ENCODE measurements at places on chromosomes 1 and 21.

- DNase-seq, result peak; percentile 44
These were observed 19.3 kb downstream of the SLC19A1 start for GRCh38 chr21:45522986-45523385.

DNA sequence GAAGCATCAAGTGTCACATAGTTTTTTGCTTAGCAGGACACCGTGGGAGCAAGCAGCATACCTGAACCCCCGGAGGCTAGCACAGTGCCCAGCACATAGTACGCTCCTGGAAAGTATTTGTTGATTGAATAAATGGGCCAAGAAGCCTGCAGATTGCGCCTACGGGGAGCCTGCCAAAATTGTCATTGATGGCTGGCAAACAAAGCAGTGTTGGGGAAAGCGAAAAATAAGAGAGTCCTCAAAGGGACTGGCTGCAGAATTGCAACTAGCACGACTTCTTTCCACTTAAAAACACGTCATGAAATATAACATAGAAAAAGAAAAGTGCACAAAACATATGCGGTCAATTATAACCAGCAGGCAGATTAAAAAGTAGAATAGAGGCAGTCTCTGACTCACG, 125.2 kb upstream of the GALNT2 start:
- no peak for DNase-seq

DNA sequence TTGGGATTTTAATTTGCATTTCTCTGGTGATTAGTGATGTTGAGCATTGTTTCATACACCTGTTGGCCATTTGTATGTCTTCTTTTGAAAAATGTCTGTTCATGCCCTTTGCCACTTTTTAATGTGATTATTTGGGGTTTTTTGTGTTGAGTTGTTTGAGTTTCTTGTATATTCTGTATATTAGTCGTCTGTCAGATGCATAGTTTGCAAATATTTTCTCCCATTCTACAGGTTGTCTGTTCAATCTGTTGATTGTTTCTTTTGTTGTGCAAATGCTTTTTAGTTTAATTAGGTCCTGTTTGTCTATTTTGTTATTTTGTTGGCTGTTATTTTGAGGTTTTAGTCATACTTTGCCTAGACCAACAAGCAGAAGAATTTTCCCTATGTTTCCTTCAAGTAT, 164.0 kb upstream of the CXADR start:
- no peak for DNase-seq

GRCh38 chr1:109274533-109275476, 8.1 kb downstream of the PSRC1 start:
- peak; percentile 89 for DNase-seq

- no peak for DNase-seq
These were observed 61.0 kb downstream of the BACE2 start for GRCh38 chr21:41228958-41229357.

- DNase-seq, result no peak
These were observed 150.9 kb downstream of the GRIK3 start for GRCh38 chr1:36883315-36883949.

DNA sequence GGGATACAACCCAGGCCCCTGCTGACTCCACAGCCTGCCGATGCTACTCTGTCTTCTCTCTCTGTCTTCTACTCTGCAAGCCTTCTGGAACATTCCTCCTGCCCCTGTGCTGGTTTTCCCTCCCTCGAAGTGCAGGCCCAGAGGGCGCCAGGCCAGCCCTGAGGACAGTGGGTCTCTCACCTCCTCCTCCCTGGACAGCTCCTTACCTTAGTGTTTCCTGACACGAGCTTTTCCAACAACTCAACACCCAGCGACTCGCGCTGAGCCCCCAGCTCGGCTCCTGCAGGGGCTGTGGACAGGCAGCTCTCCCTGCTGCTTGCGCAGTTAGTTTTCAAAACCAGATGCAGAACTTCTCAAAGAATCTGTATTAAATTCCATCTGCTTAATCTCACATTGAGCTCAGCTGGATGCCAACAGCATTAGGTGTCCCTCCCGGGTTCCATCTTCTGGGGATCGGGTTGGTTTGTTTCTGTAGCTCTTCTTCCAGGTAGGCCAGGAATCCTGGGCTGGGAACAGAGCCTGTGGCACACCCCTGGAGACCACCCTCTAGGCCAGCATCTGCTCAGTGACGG, 54.2 kb downstream of the PTPRU start:
- no peak for DNase-seq

- peak; percentile 91 for DNase-seq
These were observed 11.4 kb downstream of the FAM229A start for GRCh38 chr1:32350785-32351398.

GRCh38 chr1:178417858-178418257, 78.9 kb downstream of the CLEC20A start:
- DNase-seq, result no peak

DNA sequence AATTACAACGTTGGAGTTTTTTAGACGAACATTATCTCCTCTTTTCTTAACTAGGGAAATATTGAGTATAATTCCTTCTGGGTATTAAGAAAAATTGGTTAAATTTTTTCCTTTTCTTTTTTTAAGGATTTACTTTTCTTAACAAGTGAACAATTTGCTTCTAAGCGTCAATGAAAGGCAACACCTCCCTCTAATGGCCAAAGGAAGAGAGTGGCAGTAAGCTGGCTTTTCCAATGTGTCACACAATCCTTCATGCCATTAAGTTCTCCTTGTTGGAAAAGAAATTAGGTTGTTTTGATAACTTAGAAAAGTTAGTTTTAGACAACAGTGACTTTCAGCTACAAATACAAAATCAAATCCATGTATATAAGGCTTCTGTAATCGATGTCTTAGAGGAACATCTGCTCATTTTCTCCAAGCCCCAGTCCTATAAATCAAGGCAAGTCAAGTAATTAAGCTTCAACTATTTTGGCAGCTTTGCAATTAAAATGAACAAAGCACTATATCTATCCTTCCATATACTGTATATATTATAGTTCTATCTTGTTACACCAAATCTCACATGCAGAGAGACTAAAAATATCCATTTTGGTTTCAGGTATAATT, 62.8 kb downstream of the EDEM3 start:
- no peak for DNase-seq

DNA sequence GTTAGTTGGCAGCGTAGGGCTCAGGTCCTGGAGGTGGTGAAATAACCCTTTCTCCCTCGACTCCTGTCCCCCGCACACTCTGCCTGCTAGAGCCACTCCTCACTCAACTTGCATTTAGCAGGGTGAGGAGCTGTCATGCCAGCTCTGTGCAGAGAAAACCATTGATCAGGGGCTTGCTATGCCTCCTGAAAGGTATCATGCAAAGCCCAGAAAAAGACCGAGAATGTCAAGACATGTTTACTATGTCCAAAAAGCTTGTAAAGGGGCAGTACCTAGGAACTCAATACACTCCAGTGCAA, 18.0 kb downstream of the ALDH4A1 start:
- DNase-seq, result no peak

DNA sequence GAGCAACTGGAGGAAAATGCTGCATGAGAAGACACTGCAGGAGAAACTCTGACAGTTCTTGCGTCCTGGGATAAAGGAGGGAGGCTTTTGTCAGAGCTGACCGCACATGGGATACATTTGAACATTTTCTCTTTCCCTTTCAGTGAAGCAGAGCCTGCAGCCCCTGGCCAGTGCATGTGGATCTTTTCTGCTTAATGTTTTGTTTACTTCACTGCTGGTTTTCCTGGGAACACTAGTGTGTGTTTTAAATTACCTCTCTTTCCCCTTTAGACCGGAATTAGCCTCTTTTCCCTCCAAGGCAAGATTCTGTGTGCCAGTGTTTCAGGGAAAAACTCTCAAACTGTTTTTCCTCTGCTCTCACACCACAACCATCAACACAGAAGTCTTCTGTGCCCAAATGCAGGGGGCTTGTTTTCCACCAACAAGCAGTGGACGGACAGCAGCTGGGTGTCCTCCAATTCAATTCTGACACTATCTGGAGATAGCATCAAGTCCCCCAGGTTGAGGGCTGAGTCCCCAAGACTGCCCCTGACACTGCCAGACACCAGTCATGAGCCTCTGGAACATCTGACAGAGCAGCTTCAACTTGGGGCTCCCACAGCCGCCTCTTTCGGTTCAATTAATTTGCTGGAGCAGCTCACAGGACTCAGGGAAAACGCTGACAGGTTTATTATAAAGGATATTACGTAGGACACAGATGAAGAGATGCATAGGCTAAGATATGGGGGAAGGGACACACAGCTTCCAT, 136.2 kb downstream of the RHOU start:
- DNase-seq, result no peak

DNA sequence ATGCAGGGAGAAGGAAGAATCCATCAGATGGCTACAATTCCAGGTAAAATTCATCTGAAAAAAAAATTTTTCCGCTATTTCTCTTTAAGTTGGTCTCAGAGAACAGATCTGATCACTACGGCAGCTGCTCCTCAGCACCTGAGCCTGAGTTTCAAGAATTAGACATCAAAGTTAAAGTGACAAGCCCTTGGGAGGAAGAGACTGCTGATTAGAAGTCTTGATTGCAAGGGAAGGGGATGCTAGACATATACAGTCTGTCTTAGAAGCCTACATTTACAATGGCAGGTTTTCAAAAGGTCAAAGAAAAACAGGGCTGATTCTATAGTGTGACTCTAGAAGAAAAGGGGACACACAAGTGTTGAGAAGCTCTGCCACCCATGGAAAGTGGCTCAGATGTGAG, 48.3 kb downstream of the SUSD4 start:
- DNase-seq, result no peak

GRCh38 chr1:55046871-55047270, 7.5 kb downstream of the PCSK9 start:
- no peak for DNase-seq

DNA sequence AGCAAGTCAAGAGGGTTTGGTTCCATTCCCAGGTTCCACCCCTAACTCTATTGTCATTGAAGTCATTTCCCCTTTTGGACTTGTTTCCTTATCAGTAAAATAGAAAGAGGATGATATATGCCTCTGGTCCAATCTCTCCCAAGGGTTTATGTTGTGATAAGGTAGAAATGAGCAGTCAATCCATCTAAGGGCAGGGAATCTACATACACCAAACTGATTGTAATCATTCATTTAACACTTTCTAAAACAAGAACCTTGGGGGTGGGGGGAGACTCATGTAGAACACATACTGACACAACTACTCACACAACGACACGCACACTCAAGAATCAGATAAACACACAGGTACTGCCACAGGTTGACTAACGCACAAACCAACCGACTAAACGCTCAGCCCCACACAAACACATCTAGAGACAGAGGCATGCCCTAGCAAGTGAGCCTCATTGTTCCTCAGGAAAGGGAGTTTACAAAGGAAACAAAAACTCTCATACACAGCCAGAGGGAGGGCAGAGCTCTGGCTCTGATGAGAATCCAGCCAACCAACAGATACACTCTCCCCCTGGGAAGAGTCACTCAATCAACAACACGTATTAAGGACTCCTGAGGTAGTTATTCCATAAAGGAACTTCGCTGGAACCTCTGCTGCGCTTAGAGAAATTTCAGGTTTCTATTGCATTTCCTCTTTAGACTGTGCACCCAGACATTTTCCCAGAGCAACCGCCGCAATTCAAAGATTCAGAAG, 1.0 kb downstream of the F11R start:
- DNase-seq, result peak; percentile 23

DNA sequence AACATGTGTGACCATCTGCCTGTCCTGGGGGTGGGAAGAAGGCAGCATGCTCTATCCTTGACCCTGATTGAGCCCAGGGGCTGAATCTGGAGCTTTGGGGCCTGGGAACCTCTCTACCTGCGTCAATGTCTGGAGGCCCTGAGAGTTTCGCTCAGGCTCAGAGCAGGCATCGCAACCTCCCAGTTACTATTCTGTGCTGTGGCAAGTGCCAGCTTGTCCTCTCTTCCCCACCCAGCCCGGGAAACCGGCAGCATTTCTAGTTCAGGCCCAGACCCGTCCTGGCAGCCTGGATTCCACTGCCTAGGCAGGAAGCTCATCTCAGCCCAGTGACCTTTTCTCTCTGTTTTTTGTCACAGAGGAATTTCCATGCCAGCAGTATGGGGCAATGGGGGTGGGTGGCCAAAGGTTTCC, 10.0 kb upstream of the IRF6 start:
- no peak for DNase-seq

DNA sequence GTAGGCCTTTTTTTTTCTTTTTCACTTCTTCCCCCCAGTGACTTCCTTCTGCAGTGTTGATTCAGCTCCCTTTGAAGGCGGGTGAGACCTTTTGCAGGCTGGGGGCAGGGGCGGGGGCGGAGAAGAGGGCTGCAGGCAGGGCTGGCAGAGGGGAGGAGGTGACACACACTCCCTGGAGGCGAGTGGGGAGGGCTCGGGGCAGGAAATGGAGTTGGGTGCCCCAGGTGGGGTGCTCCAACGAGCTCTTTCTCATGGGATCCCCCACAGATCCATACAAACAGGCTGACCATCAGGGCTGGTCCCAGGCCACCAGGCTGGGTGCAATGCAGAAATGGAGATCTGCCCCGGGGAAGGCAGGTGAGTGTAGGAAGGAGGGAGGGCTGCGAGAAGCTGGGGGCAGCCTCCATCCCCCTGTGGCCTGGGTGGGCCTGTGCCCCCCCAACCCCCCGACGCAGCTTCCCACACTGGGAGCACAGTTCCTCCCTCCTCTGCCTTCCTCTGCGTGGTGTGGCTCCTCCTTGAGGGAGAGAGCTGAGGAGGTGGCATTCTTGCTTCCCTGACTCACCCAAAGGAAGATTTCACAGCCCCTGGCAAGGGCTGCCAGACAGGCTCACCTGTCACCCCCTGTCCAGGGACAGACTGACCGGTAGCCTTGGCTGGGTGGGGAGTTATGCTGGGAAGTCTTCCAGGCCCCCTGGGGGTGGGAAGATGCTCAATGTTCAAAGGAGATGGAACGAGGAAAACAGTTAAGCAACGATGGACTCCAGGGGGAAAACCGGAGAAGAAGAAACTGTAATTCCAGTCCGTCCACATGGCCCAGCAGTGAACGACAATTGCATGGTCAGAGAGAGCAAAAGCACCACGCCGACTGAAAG, 7.1 kb upstream of the ITGB2 start:
- DNase-seq, result peak; percentile 81

DNA sequence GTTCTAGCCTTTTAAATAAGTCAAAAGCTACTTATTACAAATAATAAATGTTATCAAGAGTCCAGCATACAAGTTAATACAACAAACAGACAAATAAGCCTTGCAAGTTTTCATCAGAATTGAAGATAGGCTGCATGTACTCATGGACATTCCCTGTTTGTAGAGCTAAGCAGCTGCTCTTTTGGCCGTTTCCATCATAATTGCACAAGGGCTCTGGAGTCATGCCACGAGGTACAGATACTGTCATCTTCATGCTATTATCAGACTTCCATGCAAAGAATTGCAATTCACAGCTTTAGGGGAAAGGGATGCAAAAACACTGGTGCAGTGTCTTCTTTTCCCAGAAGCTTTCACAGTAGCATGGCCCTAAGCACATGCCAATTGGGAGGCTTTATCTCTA, 52.8 kb upstream of the TBX15 start:
- no peak for DNase-seq

GRCh38 chr1:230825761-230826160, 42.6 kb downstream of the C1orf198 start:
- no peak for DNase-seq

- DNase-seq, result no peak
These were observed 6.9 kb upstream of the CBR3 start for GRCh38 chr21:36127977-36128376.

Data from upper lobe of right lung (tissue), 1 donor.